Daoy (cell line): ENCODE measurements at places on chromosomes 16 and 17. TPM values are rescaled to one million over a fixed set of nuclear protein-coding genes. Genes with fewer than 3 reads are reported as not detected.
A peak's percentile ranks its signal among the peaks of the same experiment; 100 is the strongest.

Gene ARHGDIG
- total RNA-seq: not detected in 2 replicates

- no peak for DNase-seq
These were observed 240.0 kb upstream of the IRX5 start for GRCh38 chr16:54690710-54691109.

DNA sequence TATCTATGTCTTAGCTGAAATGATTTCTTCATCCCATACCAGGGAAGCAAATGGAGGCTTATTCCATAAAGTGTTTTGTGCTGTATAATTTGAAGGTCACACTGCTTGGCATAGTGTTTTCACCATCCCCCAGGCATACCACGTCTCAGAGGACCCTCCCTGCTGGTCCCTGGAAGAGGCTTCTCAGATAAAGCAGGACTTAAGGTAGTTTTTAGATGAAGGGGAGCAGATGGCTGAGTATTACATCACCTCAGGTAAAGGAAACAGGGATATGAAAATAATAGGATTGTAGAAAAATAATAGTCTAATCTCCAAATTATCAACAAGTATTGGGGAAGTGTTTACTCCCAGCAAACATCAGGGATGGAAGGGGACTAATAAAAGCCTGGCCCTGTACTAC lies 7.3 kb upstream of the SMG1 start:
- no peak for DNase-seq

Gene GPR142
- total RNA-seq: not detected in 2 replicates

Gene IKZF3
- 0.30 and 0.74 TPM in 2 replicates for total RNA-seq

DNA sequence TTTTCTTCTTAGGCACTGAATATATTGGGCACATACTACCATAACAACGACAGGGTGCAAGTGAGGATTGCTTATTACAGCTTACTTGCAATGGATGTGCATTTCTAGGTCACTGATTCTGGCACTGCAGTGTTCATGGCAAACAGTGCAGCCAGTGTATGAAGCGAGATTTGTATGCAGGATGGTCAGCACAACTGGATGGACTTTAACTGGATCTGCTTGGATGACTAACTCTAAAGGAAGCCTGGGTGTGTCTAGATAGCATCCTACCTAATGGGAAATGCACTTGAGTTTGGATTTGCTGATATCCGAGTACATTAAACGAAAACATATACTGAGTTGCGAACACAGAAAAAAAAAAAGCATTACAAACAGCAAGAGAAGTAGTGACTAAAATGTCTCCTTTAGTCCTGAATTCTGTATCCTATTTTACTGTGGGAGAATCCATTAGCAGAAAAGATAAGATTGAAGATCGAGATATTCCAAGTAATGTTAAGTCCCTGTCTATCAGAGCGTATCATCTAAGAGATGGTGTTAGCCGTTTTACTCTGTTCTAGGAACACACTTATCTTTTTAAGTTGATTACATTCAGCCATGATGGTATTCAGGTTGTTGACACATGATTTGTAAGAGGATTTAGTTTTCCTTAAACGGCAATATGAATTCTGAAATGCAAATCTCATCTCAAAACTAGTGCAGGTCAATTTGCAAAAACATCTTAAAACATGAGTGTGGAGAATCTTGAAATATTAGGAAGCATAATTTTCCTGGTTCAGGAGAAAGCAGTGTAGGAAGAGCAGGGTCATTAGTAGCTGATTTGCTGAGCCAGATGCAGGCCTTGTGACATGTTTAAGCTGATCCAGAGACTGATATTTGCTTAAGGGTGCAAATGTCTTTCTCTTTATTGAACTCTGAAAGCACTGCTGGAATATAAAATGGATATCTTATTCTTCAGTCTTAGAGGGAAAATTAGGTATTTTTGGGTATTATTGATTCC lies 142.6 kb upstream of the CPHXL start:
- DNase-seq: peak; percentile 9

DNA sequence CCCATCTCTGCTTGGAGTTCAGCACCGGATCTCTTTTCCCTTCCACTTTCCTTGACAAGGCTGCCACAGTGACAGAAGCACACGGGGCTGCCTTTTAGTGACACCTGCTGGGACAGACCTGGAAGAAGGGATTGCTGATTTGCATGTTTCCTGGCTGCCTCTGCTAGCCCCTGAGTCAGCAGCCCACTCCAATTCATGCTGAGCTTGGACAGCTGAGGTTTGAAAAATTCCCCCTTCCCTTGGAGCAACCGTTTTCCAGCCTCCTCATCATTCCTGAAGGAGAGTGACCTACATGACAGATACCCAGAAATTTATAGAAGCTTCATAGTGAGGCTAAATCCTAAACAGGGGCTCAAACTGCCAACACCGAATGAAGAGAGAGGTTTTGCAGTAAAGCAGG lies 18.8 kb upstream of the RBL2 start:
- DNase-seq: peak; percentile 31

DNA sequence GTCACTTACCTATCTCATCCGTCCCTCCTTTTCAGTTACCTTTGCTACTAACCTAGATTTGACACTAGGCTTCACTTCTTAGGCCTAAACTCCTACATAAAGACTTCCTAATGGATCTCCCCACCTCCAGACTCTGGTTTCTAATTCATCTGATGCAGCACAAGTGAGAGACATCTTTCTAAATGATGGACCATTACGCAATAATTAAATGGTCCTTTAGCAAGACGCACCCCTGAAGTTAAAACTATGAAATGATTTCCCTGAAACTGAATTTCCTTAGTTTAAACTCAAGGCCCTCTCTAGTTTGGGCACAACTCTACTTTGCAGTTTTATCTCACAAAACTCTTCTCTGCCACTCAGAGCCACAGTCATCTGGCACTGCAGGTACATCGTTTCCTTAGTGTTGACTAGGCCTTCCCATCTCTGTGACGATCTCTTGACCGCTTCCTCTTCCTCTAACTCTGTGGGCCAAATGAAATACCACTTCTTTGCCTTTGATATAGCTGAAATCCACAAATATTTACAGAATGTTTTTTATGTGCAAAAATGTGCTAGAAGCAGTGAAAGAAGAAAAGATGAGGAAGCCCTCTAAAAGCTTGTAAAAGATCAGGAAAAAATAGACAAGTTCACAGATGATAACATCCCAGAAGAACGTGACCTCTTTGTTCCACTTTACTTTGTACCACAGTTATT lies 3.3 kb downstream of the SYNRG start:
- no peak for DNase-seq

Gene UNC119
- 17.8 and 25.4 TPM in 2 replicates for total RNA-seq

Gene TSNAXIP1
- 0.11 and 1.1 TPM in 2 replicates for total RNA-seq

Gene ACSM2A
- total RNA-seq: not detected in 2 replicates

GRCh38 chr17:44268709-44269534 lies 987 bp upstream of the SLC4A1 start:
- DNase-seq: no peak

Gene CXCL16
- 3.0 and 3.8 TPM in 2 replicates for total RNA-seq

- DNase-seq: peak; percentile 67
These were observed 1.3 kb upstream of the SENP3 start for GRCh38 chr17:7560172-7561027.

- DNase-seq: no peak
These were observed 991 bp downstream of the KPNA2 start for GRCh38 chr17:68036304-68037147.

Gene SRR
- 21.4 and 39.2 TPM in 2 replicates for total RNA-seq

Gene FOXK2
- 18.2 and 23.1 TPM in 2 replicates for total RNA-seq

GRCh38 chr16:53207810-53208752 lies 153.3 kb downstream of the CHD9 start:
- peak; percentile 6 for DNase-seq

- no peak for DNase-seq
These were observed 49.3 kb downstream of the TTC19 start for GRCh38 chr17:16048811-16049449.

GRCh38 chr17:958712-959451 lies 20.7 kb downstream of the NXN start:
- DNase-seq: no peak

DNA sequence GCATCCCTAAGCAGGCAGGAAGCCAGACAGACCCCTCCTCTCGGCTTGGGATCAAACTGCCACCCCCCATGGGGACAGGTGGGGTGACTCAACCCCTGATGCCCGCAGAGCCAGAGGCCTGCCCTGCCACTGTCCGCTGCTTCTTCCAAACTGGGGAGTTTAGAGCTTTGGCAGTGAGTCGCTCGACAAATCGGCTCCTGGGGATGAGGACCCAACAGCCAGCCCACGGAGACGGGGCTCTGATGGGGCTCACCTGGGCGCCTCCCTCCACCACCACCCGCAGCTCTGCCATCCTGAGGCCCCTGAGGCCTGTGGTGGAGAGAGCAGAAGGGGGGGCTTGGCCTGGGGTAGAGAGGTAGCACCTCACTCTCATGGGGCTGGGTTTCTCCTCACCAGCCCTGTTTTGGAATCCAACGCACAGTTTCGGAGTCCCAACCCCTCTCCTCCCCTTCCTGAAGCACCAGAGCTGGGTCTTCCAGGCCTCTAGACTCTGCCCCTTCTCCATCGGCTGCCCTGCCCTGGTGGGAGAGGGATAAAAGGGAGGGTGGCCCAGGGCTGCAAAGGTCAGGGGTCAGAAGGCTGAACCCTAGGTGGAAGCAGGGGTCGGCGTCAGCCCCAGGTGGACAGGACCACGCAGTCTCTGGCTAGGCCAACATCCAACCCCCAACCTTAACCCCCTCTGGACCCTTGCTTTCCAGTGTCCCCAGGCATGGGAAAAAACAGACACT lies 5.8 kb downstream of the PRSS22 start:
- DNase-seq: no peak

- no peak for DNase-seq
These were observed 3.6 kb upstream of the ITGA3 start for GRCh38 chr17:50052241-50052796.

DNA sequence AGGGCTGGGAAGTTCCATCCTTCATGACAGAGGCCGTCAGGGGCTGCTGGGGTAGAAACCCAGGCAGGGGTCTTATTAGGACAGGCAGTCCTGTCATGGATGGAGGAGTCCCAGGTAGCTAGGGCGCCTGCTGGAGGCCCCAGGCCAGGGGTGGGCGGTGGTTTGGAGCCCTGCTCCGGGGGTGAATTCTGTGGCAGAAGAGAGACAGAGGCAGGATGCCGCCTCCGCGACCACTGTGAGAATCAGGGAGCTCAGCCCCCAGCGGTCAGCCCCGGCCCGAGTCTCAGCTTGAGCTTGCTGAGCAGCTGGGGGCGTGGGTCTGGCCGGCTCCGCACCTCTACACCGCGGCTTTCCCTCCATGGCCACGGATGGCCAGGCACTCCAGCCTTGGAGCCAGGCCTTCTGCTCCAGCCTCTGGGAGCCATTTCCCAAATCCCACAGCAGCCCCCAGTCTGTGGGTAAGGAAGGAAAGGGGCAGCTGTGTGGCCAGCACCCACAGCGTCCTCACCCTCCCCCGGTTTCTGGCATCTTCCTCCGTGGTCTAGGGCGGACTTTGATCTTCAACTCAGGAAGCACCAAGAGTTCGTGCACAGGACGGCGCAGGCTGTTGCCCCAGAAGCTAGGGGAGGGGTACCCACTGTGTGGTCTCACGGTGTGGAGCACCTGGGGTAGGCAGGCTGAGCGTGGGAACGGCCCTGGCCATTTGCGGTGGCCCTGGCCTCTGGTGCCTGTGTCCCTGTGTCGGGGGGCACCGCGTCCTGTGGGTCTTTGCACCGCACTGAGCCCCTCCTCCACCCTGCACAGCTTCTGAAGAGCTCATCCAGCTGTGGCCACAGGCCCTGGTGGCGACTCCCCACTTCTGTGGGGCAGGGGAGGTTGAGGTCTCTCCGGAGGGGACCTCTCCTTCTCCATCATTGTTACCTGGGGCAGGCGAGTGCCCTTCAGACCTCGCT lies 14.1 kb downstream of the CD7 start:
- no peak for DNase-seq

- DNase-seq: no peak
These were observed 61.9 kb downstream of the OMG start for GRCh38 chr17:31235110-31235509.

GRCh38 chr16:1884155-1884760 lies 12.3 kb upstream of the MEIOB start:
- no peak for DNase-seq

- no peak for DNase-seq
These were observed 97.5 kb downstream of the RAB11FIP4 start for GRCh38 chr17:31488982-31489294.

DNA sequence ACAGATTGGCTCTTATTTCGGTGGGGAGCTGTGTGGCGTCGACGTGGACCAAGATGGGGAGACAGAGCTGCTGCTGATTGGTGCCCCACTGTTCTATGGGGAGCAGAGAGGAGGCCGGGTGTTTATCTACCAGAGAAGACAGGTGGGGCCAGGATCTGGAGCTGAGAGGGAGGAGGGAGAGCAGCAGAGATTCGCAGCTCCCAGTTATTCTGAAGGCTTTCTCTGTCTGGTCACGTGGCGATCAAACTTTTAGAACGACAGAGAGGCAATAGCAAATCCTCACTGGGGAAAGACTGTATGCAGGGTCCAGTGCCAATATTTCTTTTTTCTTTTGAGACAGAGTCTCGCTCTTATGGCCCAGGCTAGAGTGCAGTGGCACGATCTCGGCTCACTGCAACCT lies 22.2 kb downstream of the ITGAL start:
- no peak for DNase-seq

DNA sequence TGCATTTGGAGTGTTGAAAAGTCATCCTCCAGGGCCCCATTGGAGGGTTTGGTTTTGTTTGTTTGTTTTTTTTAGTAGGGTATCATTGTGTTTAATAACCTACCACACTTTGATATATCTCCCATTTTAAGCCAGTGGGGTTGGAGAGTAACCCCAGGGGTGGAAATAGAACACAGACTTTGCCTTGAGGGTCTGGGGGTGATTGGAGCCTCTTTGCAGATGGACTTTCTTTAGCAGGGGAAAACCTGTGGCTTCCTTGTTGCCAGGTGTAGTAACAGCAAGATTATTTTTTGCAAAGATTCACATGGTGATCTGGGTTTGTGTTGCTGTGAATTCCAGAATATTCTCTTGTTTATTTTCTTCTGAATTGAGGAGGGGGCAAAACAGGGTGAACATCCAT lies 1.5 kb downstream of the ABCC1 start:
- no peak for DNase-seq

GRCh38 chr16:14456793-14457481 lies 173.1 kb downstream of the PARN start:
- DNase-seq: peak; percentile 20

DNA sequence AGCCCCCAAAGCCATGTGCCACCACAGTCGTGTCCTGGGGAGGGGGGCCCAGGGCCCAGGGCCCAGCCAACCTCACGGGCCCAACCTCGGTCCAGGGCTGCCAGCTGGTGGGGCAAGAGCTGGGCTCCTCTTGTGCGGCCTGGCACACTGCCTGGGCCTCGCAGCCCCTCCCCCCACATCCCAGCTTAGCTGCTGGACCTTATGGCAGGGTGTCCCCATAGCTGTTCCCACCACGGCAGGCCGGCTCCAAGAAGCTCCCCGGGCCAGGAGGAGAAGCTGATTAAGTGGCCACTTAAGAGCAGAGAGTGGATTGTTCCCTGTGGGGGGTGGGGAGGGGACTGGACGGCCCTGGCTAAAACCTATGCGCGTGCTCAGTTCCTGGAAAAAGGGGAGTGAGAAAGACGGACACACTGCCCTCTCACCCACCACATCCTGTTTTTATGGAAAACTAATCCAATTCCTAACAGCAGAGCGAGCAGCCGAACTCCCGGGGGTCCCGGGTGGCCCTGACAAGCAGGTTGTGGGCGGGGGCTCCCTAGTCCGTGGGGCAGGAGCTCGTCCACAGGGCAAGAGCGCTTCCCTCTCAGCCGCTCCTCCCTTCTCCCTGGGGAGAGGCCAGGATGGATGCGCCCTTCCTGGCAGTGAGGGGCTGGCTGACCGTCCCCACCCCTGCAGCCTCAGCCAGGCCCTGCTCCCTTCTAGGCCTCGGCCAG lies 16.8 kb downstream of the PIEZO1 start:
- peak; percentile 35 for DNase-seq

- peak; percentile 60 for DNase-seq
These were observed 11.5 kb downstream of the CCL16 start for GRCh38 chr17:35969558-35970380.
